ENCODE measurements at places on chromosomes 1 and 21. TPM values are rescaled to one million over a fixed set of nuclear protein-coding genes. Genes with fewer than 3 reads are reported as not detected.

PPP1R8 gene
- total RNA-seq, result 37.2 TPM

GRCh38 chr1:203174324-203174985, 1.2 kb downstream of the MYBPH start:
- DNase-seq, result no peak
- H3K4me3 ChIP-seq, result no peak overlapping the region
- H3K36me3 ChIP-seq, result no peaks in the 10 kb centered on the region
- no peaks in the 10 kb centered on the region for H3K4me1 ChIP-seq

DNA sequence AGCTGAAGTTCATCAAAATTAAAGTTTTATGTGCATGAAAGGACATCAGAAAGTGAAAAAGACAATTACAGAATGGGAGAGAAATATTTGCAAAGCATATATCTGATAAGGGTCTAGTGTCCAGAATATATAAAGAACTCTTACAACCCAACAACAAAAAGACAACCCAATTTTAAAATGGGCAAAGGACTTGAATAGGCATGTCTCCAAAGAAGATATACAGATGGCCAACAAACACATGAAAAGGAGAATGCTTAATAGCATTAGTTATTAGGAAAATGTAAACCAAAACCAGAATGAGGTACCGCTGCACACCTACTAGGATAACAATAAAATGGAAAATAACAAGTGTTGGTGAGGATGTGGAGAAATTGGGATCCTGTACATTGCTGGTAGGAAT, 1.7 kb upstream of the PSEN2 start:
- no peak overlapping the region for H3K27ac ChIP-seq
- no peaks in the 10 kb centered on the region for H3K27me3 ChIP-seq
- H3K4me1 ChIP-seq, result peaks cover 17% of the 10 kb centered on the region
- H3K4me3 ChIP-seq, result no peak overlapping the region
- no peaks in the 10 kb centered on the region for H3K36me3 ChIP-seq

DNA sequence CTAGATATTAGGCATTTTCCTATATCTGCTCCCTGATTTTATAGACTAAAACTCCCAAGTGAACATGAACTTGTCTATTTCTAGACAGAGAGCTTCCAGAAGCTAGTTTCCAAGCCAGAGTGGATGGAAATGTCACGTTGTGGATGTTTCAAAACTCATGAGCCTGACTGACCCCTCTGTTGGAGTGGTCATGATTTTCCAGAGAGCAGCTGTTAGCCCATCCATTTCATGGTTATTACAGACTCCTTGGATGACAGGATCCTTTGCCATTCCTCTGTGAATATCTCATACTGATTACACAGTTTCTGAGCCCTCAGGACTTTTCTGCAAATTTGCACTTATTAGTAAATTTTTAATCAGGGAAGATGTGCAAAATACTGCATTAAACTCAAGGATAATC, 76.8 kb upstream of the ATF3 start:
- H3K27me3 ChIP-seq, result no peaks in the 10 kb centered on the region

GRCh38 chr1:230270185-230270558, 156.0 kb downstream of the PGBD5 start:
- H3K4me1 ChIP-seq, result peaks cover 21% of the 10 kb centered on the region
- H3K27ac ChIP-seq, result peak overlapping the region; percentile 76
- peaks cover 7% of the 10 kb centered on the region for H3K36me3 ChIP-seq
- no peaks in the 10 kb centered on the region for H3K27me3 ChIP-seq
- DNase-seq, result no peak

DNA sequence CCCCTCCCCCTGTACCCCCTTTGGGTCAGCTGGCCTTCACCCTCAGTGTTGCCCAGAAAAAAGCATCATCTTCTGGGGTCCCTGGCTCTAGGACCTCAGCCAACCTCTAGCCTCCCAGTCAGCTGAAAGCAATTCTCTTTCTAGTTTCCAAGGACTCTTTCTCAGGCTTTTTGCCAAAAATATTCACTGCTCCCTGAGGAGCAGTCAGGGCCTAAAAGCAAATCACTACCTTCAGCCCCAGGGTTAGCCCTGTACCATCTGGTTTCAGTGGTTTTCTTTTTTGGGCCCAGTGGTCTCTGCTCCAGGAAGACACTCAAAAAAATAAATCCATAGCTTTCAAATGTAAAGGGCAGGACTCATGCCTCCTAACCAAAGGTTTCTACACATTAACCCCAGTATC, 3.1 kb upstream of the LMOD1 start:
- H3K36me3 ChIP-seq, result peaks cover under 1% of the 10 kb centered on the region
- H3K27me3 ChIP-seq, result no peaks in the 10 kb centered on the region
- H3K4me3 ChIP-seq, result no peak overlapping the region
- peaks cover 11% of the 10 kb centered on the region for H3K4me1 ChIP-seq
- DNase-seq, result no peak

GRCh38 chr1:226135059-226135651, 51.4 kb downstream of the ACBD3 start:
- peaks cover 15% of the 10 kb centered on the region for H3K4me1 ChIP-seq
- no peak for DNase-seq
- H3K27me3 ChIP-seq, result no peaks in the 10 kb centered on the region
- H3K4me3 ChIP-seq, result peak overlapping the region; percentile 57
- H3K27ac ChIP-seq, result no peak overlapping the region

Measured in thoracic aorta (tissue), 2 donors.